ENCODE measurements at places on chromosomes 13 and 19.

DNA sequence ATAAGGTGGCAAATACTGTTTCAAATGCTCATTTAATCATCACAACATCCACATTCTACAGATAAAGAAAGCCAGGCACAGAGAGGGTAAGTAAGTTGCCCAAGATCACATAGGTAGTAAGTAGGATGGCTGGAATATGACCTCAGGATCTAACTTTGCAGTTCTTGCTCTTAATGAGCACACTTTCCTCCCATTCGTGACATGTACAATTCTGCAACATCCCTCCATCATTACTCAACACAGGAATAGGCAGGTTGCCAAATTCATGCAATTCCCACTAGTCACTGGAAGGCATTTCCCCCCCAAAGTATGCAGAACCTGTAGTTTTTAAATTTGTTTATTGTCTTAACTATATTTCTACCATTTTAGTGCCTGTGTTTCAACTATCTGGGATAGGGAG is 109.2 kb downstream of the OLFM4 start:
- DNase-seq: no peak

- DNase-seq: no peak
These were observed 43.5 kb downstream of the COLGALT1 start for GRCh38 chr19:17598953-17599352.

GRCh38 chr19:54572696-54573311 is 786 bp upstream of the LILRA2 start:
- DNase-seq: no peak

DNA sequence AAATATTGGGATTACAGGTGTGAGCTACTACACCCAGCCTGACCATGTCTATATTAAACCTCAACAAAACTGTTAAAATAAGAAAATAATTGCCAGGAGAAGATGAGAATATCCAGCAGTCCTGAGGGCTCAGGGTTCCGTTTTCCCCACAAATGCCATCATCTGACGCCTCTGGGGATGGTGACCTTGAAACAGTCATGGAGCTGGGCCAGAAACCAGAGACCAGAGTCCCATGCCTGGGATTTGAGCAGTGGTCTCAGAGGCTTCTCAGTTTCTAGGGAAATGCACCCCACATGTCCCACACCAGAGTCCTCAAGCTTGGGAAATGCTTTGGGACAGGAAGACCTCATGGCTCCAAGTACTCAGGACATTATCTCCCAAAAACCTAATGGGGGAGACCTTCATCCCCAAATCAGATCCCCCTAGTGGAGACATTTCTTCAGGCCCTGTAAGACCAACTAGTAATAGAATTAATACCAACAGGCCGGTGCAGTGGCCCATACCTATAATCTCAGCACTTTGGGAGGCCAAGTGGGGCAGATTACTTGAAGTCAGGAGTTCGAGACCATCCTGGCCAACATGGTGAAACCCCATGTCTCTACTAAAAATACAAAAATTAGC is 2.9 kb upstream of the MAP1S start:
- DNase-seq: no peak

- no peak for DNase-seq
These were observed 56.8 kb downstream of the SKA3 start for GRCh38 chr13:21119526-21119925.

GRCh38 chr13:34349091-34349722 is 531.3 kb downstream of the RFC3 start:
- no peak for DNase-seq

- DNase-seq: peak; percentile 77
These were observed 47.1 kb downstream of the TGDS start for GRCh38 chr13:94548821-94549231.
